ENCODE measurements at places on chromosomes 1 and 21.

GRCh38 chr1:60227601-60228000 is 154.0 kb upstream of the C1orf87 start:
- ATAC-seq, result no peak

DNA sequence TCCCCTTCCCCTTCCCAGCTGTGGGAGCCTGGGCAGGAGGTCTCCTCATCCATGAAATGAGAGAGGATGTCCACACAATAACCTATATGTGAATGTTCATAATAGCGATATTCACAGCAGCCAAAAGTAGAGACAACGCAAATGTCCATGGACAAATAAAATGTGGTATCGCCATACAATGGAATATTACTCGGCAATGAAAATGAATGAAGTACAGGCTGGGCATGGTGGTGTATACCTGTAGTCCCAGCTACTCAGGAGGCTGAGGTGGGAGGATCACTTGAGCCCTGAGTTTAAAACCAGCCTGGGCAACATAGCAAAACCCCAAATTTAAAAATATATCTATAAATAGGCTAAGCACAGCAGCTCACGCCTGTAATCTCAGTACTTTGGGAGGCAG is 12.9 kb downstream of the ADPRS start:
- no peak for ATAC-seq

DNA sequence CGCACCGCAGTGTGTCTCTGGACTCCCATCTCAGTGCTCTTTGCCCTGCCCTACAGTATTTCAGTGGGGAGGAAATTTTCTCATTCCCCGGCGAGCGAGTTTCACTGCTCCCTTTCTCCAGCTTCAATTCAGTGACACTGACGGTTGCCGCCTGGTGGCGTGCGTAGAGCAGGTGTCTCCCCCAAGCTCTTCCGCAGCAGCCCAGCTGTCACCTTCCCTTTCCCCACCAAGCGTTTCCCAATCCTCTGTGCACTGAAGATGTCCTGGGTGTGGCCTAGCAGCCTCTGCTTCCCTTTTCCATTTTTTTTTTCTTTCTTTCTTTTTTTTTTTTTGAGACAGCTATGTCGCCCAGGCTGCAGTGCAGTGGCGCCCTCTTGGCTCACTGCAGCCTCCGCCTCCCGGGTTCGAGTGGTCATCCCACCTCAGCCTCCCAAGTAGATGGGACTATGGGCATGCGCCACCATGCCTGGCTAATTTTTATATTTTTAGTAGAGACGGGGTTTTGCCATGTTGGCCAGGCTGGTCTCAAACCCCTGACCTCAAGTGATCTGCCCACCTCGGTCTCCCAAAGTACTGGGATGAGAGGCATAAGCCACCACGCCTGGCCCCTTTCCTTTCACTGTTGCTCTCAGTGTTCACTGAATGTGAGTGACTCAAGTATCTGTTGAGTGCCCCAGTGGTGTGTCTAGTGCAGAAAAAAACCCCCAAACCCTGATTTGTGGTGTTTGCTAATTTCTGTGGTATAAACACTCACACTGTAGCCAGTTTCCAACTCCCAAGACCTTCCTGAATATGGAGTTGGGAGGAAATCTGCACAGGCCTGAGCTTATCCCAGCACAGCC is 30.1 kb downstream of the TNFRSF1B start:
- ATAC-seq, result no peak

GRCh38 chr1:108200687-108201051 is 526 bp upstream of the SLC25A24 start:
- ATAC-seq, result peak; percentile 70

- ATAC-seq, result no peak
These were observed 334.0 kb upstream of the PRMT6 start for GRCh38 chr1:106722466-106722865.

DNA sequence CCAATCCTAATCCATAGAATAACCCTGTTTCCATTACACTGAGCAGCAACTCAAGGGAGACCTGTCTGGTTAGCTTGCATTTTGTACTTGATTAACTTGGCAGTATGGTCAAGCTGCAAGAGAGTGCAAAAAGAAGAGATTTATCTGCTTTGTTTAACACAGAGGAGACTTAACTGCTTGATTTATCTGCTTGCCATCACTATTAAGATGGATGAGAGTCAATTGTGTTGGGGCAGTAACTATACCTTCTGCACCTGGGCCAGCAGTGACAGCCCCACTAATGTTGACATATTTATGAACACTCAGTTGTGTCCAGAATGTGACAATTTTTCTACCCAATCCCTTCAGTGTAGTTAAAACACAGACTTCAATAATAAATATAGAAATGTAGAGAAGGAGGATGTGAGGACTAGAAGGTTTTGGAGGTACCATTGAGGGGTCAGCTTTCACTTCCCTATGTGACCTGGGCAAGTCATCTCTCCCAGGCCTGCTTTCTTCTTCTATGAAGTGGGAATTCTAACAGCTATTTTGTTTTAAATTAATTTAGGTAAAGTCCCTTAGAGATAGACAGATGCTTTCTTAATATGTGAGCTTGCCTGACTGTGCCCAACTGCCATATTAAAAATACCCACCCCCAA is 159.1 kb upstream of the KCNK2 start:
- no peak for ATAC-seq

GRCh38 chr1:4375812-4376211 is 278.6 kb upstream of the AJAP1 start:
- ATAC-seq, result no peak

DNA sequence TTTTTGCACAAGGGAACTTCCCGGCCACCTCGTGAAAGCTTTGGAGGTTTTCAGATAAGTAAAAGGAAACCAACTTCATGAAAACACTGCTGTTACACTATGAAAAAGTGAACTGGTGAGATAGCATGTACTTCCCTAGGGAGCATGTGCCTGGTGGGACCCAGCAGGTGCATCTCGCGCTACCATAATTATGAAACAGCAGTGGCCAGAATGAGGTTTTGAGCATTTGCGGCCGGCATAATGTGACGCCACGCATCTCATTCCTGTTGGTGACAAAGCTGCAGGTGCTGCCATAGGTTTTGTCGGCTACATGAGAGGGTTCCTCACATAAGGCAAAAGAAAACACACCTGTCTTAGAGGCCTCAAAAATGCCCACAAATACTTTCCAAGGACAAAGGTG is 1.7 kb downstream of the KRTAP10-3 start:
- peak; percentile 89 for ATAC-seq

DNA sequence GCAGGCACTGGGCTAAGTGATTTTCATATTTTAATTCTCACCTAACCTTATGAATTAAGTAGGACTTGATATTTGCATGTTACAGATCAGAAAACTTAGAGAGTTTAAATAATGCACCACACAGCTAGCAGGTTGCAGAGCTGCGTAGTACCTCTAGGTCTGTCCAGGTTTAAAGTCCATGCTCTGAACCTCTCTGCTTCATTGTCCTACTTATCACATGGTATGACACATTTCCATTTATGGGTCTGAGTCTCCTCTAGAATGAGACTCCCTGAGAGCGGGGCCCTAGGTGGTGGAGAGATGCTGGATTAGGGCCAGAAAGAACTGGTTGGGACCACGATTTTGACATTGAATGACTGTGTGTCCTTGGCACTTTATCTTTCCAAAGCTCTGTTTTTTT is 102.5 kb upstream of the USP24 start:
- ATAC-seq, result no peak

GRCh38 chr1:154716011-154716410 is 108.0 kb upstream of the ADAR start:
- no peak for ATAC-seq

DNA sequence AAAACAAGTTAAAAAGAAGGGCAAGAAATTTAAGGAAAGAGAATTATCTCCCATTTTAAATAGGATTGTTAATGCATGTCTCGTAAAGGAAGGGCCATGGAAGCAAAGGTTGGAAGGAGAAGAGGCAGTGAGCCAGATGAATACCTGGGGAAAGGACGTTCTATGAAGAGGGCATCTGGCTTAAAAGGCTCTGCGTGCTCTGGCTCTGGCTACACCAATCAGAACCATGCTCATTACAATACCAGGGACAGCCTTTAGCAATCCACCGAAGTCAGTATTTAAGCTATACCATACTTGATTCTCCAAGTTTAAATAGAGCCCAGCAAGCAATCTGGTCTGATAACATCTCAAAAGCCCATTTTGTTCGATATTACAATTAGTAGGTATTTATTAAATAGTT is 58.5 kb upstream of the C1orf87 start:
- no peak for ATAC-seq

DNA sequence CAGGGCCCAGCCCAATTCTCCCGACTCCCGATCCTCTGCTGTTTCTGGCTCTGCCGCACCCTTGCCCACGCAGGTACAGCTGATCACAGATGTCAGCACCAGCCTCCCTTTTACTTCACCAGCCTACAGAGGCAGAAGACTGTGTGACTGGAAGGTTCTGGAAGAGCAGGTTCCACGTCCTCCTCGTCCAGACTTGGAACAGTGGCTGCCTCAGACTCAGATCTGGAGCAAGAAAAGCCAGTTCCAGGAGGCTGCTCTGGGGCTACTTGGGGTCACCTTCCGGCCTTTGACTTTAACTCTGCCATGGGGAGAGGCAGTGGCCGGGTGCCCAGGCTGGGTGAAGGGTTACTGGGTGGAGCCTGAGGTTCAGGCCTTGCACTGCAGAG is 16.1 kb upstream of the KLHDC7A start:
- no peak for ATAC-seq

- no peak for ATAC-seq
These were observed 71.6 kb downstream of the XCL2 start for GRCh38 chr1:168472223-168472622.

GRCh38 chr21:41605934-41606285 is 98.0 kb upstream of the TMPRSS2 start:
- ATAC-seq, result no peak

- no peak for ATAC-seq
These were observed 2.4 kb upstream of the PARS2 start for GRCh38 chr1:54766726-54767125.

GRCh38 chr21:16751695-16752474 is 761.0 kb upstream of the CXADR start:
- ATAC-seq, result no peak

- ATAC-seq, result no peak
These were observed 190.4 kb upstream of the KCTD3 start for GRCh38 chr1:215376544-215377264.

DNA sequence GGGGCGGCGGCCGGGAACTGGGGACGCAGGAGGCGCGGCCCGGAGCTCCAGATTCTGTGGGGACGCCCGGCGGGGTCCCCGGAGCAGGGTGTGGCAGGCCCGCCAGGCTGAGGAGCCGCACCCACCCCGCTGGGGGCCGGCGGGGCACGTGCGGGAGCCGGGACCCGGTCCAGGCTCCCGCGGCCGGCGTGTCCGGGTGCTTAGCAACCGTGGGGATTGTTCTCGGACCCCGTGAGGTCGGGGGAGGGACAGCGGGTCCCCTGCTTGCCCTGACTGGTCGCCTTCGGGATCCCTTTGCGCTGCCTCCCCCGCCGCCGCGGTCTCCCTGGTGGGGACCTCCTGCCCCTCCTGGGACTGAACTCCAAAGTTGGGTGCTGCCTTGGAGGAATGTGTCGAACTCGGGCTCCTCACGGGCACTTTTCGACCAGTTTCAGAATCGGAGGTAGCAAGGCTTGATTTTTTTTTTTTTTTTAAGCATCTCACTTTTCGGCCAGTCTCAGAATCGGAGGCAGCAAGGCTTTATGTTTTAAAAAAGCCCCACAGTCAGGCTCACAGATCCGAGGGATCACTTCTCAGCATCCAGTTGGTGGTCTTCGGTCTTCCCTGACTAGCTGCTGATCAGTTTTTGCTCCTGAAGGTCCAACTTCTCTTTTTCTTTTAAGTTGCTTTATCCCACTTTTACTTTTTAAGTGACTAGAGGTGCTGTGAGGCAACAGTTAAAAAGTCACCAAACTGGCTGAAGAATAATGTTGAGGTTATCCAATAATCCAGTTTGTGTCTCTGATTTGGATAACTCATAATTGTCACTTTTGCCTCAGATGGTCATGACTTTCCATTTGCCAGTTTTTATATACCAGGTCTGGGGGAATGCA is 648 bp downstream of the FAM76A start:
- peak; percentile 28 for ATAC-seq

DNA sequence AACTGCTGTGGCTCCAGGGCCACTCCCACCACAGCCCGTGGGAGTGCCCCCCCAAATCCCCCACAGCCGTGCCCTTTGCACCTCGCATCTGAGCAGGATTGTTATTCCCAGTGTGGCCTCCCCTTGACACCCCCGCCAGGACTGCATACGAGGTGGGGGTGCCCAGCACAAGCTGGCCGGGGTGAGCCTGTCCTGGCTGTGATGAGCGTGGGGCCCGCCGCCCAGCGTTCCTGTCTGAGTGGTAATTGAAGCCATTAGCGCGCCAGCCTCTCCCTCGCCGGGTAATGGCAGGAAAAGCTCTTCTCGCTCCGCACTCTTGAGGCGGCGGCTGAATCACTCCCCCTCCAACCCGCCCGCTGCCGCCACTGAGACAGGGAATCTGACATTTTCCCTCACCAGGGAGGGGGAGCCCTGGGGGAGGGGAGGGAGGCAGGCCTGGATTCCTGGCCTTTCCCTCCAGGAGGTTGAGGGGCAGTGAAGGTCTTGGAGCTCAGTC is 27.7 kb downstream of the PTPRF start:
- ATAC-seq, result no peak

- ATAC-seq, result no peak
These were observed 140.2 kb downstream of the MIS18A start for GRCh38 chr21:32138658-32139057.

GRCh38 chr1:171210355-171210754 is 25.3 kb downstream of the FMO2 start:
- ATAC-seq, result no peak

GRCh38 chr1:201426479-201427310 is 5.2 kb upstream of the TNNI1 start:
- no peak for ATAC-seq

DNA sequence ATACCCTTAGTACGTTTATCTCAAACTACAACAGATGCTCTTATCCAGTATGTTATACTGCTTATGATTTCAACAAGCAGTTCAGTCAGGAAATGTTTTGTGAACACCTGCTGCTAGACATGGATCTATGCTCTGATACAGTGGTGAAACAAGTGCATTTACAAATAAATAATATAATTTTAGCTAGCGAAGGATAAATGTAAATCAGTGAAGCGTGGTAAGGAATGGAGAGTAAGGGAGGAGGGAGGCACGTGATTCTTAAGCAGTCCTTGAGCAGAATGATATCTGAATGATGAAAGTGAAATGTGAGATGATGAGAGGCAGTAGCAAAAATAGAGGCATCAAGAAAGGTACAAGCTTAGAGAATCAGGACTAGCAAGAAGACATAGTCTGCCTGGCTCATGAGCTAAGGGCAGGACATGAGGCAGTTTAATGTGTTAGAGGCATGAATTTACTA is 6.3 kb downstream of the TSNAX start:
- ATAC-seq, result no peak

- no peak for ATAC-seq
These were observed 255.9 kb downstream of the NFIA start for GRCh38 chr1:61337981-61338848.

GRCh38 chr1:37240897-37241296 is 206.6 kb upstream of the GRIK3 start:
- ATAC-seq, result no peak

GRCh38 chr1:199490769-199491527 is 536.6 kb upstream of the NR5A2 start:
- no peak for ATAC-seq
